ENCODE measurements at places on chromosomes 2 and 18.

- DNase-seq = no peak
Observed at GRCh38 chr2:200341376-200341775, 34.9 kb downstream of the SPATS2L start.

- DNase-seq = no peak
Observed at GRCh38 chr2:233758849-233759248, 1.2 kb upstream of the UGT1A1 start.

DNA sequence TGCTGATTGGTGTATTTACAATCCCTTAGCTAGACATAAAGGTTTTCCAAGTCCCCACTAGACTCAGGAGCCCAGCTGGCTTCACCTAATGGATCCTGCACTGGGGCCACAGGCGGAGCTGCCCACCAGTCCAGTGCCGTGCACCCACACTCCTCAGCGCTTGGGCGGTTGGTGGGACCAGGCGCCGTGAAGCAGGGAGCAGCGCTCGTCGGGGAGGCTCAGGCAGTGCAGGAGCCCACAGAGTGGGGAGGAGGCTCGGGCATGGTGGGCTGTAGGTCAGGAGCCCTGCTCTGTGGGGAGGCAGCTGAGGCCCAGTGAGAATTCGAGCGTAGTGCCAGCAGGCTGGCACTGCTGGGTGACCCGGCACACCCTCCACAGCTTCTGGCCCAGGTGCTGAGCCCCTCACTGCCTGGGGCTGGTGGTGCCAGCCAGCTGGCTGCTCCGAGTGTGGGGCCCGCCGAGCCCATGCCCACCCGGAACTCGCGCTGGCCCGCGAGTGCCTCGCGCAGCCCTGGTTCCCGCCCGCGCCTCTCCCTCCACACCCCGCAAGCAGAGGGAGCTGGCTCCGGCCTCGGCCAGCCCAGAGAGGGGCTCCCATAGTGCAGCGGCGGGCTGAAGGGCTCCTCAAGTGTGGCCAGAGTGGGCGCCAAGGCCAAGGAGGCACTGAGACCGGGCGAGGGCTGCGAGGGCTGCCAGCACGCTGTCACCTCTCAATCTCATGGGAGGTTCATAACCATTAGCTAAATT is 475.6 kb upstream of the DCC start:
- no peak for DNase-seq

GRCh38 chr2:104358122-104358521 is 495.8 kb upstream of the POU3F3 start:
- DNase-seq = no peak

DNA sequence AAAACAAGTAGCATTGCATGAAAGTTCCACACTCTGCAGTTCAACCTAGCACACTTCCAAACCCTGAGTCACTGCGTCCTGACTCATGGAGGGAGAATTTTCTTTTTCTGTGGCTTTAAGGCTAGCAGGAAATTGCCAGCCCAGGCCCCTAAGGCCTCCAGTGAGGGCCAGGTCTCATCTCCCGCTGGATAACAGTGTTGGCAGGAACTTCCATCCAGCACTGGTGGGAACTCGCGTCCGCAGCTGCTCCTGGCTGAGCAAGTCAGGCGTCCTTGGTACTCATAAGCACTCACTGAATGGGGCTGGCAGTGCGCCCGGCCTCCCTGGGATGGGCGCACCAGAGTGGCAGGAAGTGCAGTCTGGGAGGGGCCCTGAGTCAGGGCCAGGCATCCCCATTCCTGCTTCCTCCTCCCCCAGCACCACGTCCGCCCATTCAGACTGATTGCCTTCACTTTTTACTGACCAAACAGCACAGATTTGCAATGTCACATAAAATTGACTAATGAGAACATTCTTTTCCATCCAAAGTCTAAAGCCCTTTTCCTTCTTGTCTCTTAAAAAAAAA is 14.3 kb downstream of the MALL start:
- DNase-seq = peak; percentile 71

GRCh38 chr2:44155666-44156446 is 12.8 kb upstream of the PPM1B start:
- no peak for DNase-seq

- no peak for DNase-seq
Observed at GRCh38 chr18:31048216-31048615, 5.7 kb upstream of the DSC3 start.

DNA sequence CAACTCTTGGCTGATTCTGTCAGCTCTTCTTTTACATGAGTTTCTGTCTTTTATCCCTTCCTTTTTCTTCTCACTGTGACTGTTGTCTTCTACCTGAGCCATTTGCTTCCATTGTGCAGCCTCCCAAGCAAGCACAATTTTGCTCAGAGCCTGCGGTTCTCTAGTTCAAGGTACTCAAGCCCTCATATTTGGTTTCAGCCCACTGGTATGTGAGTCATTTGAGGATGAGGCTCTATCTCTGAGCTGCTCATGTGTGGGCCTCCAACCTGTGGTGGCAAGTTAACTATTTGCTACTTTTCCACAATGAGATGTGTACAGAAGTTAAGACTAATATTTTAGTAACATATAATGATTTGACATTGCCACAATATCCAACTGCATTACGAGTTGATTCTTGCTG is 183.0 kb downstream of the PHLPP1 start:
- no peak for DNase-seq

DNA sequence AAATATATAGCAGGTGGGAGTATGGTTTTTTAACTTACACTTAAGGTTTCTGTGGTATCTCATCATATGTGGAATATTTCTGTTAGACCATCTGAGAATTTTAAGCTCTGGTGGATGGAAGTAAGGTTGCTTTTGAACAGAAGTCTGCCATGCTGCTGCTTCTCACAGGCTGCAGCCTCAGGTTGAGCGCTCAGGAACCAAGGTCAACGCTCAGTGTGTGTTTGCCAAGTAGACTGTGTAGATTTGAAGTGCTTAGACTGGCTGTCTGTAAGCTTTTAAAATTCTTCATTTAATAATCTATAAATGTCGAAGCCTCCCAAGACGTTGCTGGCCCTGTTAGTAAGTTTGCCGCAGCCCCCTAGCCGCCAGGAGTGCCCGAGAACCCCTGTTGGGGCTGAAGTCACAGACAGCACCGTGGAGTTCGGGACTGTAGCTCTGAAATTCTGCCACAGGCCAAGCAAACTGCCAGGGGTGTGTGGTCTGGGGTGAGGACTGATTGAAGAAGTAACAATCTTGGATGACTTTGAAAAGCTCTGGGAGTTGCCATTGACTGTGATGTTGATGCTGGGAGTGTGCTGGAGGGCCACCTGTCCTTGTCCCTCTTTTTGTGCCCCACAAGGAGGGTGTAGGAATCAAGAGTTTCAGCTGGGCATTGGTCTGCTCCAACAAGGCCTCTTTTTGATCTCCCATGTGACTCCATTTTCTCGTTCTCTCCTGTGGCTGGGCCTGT is 26.9 kb downstream of the INPP4A start:
- no peak for DNase-seq

DNA sequence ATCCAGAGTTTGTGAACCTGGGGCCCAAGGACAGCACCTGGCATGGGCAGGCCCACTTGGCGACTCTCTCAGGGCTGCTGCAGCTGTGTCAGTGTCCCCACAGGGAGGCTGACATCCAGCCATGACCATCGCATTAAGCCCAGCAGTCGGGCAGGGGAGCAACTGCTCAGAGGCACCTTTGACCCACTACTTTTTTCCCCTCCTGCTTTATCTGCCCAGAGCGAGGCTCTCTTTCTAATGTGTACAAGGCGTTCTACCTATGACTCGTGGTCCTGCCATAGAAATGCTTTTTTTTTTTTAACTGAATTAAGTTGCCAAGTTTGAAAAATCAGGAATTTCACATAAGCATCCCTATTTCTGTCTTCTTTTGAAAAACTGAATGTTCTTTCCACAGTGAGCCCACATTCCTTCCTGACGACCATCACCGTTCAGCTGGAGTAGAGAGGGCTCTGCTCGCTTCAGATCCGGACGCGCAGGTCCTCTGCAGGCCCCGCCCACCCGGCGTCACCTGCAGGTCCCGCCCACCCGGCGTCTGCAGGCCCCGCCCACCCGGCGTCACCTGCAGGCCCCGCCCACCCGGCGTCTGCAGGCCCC is 403 bp upstream of the CLUL1 start:
- DNase-seq = peak; percentile 87

GRCh38 chr18:62325806-62326645 is 916 bp downstream of the TNFRSF11A start:
- DNase-seq = no peak

GRCh38 chr2:23606968-23607367 is 222.0 kb downstream of the KLHL29 start:
- no peak for DNase-seq

DNA sequence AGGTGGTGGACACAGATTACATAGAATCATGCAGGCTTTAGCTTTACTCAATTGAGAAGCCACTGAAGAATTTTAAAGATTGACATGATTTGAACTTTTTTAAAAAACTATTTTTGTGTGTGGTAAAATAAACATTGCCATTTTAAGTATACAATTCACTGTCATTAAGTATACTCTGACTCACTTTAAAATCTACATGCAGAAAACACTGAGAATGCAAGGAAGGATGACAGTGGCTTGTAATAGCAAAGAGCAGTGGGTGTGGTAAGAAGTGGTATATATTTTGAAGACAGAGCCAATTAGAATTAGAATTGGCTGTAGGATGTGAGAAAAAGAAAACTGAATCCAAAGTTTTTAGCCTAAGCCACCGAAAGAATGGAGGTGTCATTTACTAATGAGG is 14.9 kb downstream of the TRMT61B start:
- DNase-seq = no peak

GRCh38 chr2:232484628-232485347 is 2.8 kb downstream of the ECEL1 start:
- DNase-seq = no peak

GRCh38 chr18:79409313-79409712 is 13.6 kb downstream of the NFATC1 start:
- DNase-seq = no peak

DNA sequence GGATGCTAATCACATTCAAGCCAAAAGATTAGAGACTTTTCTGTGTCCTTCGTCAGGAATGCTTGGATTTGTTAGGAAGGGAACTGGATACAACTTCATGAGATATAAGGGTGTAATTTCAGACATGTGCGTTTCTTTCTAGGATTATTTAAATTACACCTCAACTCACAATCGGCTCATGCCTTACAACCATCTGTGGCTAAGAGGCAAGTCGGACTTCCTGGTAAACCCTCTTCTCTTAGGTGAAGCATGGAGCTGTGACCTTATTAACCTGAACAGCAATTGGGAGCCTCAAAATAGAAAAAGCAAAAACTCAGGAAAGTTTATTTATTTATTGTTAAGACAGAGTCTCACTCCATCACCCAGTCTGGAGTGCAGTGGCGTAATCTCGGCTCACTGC is 61.8 kb downstream of the SEMA4F start:
- DNase-seq = no peak

GRCh38 chr18:78711316-78711715 is 268.3 kb upstream of the SALL3 start:
- no peak for DNase-seq

GRCh38 chr2:119242276-119243119 is 18.9 kb downstream of the STEAP3 start:
- DNase-seq = peak; percentile 22

- DNase-seq = no peak
Observed at GRCh38 chr2:213545481-213545880, 261.2 kb downstream of the SPAG16 start.

DNA sequence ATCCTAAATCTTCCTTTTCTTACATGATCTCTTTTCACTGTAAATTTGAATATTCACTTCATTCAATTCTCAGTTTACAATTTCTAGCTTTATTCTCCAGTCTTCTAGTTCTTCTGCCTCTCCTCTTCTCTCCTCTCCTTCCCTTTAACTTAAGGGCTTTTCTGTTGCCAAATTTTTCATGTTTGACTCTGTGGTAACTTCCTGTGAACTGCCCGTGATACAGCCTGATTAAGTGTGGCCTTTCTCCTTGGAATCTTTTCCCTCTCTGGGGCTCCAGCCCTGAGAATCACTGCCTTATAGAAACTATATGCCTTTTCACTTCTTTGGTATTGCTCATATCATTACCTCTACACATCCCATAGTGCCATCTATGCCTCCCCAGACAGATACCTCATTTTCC is 1923.8 kb upstream of the CELF4 start:
- DNase-seq = no peak

DNA sequence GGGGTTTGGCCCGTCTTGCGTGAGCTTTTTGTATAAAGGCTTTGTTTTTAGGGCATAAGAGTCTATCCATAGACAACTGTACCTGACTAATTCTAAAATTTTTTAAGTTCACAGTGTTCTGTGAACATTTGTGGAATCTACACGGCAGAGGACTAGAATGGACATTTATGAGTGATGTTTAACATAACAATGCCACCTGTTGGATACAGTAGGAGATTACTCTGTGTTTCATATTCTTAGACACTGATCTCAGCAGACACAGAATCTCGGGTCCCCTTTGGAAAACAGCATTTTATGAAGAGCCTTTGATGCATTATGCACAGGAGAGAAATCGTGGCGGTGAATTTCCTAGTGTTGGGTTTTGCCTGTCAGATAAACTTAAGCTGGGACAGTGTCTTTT is 752.2 kb downstream of the DPP10 start:
- no peak for DNase-seq

DNA sequence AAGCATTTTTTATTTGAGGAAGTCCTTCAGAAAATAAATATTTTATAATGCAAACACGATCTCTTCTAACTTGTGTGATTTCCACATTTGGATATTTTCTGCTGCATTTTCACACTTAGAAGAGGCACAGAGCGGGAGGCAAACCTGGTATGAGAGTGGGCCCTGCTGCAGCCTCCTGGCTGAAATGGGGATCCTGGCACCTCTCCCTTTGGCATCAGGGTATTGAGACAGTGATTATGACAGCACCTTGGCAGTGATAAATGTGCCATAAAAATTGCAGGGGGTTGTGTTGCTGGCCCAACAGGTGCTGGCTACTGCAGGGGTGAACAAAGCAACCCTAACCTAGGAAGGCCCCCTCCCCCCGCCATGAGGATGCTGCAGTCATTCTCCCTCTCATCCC is 128.6 kb downstream of the TSN start:
- no peak for DNase-seq

DNA sequence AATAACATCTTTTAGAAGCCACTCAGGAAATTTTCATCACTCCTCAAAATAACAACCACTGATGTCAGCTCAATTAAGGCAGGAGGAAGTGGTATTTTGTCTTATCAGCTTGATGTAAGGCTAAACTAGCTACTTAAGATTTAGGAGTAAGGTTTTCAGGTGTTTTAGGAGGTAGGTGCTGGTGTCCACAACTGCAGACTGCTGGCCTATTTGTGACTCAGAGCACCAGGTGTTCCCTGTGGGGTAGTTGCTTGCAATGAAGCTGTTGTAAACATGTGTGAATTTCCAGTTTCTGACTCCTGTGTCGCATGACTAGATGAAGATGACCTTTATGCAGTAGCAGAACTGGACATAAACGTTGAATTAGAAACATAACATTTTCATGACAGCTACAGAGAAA is 164.2 kb downstream of the THSD7B start:
- DNase-seq = no peak

DNA sequence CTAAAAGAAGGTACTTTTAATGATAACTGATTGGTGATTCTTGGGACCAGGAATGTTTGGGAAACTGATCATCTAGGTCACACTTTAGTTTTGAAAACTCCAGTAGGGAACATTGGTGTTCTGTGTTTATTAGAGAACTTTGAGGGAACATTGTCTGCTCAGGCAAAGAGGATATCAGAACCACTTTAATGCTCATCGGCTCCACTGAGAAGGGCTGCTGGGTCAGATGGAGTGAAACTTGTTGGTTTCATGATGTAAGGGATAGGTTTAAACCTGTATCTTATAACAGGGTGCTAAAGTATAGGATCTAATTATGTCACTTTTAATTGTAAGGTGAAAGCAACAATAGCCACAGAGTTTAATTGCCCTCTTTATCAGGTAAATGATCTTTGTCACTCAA is 14.2 kb upstream of the POLI start:
- no peak for DNase-seq

GRCh38 chr2:16482460-16482859 is 183.2 kb downstream of the CYRIA start:
- DNase-seq = no peak

- no peak for DNase-seq
Observed at GRCh38 chr2:200929334-200930249, 33.9 kb downstream of the ORC2 start.
